A549 treated with CORT108297 at 1 μM for 4 hours (cell line): ENCODE measurements at places on chromosomes 2 and 18. TPM values are rescaled to one million over a fixed set of nuclear protein-coding genes. Genes with fewer than 3 reads are reported as not detected.

The GAREM2 gene
- 5.0 to 10.6 TPM (median 7.4 TPM) in 5 replicates for total RNA-seq

The GPR39 gene
- 8.3 to 9.9 TPM (median 9.3 TPM) in 5 replicates for total RNA-seq

The TMEM37 gene
- total RNA-seq, result 1.1 to 2.1 TPM (median 1.8 TPM) in 5 replicates

The CD8B2 gene
- not detected in 5 replicates for total RNA-seq

The IL36A gene
- total RNA-seq, result not detected in 5 replicates
